ENCODE measurements at places on chromosomes 6 and 20.

DNA sequence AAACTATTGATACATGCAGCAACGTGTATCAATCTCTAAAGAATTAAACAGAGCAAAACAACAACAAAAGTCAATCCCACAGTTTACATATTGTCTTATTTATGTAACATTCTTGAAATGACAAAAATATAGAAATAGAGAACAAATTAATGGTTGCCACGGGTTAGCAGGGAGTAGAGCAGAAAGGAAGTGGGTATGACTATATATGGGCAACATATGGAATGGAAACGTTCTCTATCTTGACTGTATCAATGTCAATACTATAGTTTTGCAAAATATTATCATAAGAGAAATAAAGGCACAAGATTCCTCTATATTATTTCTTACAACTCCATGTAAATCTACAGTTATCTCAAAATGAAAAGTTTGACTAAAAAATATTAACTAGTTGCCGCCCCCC is 12.8 kb downstream of the AK9 start:
- no peak for DNase-seq

DNA sequence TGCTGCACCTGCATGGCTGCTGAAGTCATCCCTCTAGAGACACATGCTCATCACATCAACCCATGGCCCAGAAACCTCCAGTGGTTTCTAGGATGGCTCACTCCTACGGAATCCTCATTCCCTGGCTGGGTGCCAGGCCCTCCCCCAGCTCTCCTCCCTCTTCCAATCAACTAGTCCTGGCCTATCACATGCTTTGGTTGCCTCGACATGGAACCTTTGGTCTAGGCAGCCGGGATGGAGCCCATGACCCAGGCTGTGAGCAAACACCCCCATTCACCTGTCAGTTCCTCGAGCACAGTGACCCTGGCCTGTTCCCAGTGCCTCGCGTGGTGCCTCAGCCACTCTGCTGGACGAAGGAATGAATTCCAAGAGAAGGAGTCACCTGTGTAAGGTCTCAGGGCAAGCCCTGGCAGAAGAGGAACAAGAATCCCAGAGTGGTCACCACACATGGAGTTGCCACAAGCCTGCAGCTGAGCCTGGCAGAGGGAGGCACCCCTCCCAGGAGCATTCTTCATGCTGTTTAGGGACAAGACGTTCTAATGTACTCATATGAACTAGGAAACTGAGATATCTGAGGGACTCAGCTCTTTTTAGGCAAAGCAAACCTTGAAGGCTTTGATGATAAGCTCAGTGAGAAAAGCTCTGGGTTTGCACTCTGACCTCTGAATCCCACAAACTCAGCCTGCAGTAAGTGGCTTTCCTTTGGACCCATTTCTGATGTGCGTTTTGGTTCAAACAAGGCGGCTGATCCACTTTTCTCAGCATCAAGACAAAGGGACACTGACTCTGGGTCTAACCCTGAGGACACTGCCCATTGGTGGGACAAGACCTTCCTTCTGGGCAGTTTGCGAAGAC is 40.2 kb downstream of the PPP1R3G start:
- no peak for DNase-seq

DNA sequence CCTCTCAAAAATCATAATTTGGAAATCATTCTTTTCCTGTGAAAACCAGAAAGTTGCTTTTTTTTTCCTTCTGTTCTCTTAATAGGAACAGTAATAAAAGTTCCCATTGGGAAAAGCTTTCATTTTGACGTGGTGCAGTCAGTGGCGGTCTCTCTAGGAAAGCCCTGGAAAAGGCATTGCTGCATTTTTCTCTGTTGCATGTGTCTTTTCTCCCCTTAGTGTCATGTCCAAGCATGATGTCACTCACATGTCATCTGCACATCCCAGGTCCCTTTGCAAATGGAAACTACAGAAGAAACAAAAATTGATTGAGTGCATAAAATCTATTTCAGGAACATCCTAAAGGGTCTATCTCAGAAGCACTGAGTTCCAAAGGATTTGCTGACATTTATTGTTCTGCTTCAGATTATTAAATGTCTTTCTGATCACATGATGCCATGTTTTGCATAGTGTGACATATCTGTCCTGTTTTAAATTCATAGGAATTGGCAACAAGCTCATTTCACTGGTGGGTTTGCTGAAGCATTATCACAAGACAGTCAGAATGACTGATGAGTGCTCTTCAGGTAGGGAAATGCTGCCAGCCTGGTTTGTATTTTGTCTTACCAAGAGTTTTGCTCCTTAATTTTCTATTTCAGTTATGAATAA is 208.7 kb downstream of the SOX4 start:
- DNase-seq, result no peak

DNA sequence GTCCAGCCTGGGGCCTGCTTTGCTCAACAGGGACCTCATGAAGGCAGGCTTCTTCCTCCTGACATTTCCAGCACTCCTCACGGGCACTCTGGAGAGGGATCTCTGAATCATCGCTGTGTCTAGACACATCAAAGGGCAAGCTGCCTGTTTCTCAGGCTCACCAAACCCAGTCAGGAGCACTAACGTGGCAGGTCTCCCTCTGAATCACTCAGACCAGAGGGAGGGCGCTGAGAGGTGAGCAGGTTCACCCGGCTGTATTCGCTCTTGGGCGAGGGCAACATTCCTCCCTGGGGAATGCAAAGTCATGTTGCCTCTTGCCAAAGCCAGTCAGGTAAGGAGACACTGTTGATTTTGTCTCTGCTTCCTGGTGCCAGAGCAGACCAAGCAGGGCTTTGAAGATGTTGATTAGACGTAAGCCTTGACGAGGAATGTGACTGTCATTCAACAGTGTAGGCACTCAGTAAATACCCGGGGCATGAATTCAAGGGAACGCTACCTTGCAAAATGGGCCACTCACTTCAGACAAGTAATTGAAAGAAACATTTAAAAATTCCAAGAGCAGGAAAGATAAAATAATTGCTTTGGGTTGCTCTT is 50.1 kb downstream of the CYP24A1 start:
- DNase-seq, result no peak

DNA sequence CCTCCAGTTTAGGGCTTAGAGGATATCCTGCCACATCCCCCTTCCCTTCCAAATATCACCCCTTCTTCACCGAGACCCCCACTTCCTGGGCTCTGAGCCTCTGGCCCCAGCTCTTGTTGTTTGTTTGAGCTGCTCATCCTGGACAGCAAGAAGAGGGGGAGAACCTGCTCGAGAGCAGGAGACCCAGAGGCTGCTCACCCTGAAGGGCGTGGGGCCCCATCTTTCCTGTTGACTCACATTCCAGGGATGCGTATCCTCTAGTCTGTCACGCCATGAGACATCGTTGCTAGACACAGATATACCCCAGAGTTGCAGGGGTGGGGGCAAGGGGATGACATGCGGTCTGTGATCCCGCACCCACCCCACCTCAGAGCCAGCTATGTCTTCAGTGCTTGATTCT is 5.7 kb upstream of the TNXB start:
- DNase-seq, result no peak

DNA sequence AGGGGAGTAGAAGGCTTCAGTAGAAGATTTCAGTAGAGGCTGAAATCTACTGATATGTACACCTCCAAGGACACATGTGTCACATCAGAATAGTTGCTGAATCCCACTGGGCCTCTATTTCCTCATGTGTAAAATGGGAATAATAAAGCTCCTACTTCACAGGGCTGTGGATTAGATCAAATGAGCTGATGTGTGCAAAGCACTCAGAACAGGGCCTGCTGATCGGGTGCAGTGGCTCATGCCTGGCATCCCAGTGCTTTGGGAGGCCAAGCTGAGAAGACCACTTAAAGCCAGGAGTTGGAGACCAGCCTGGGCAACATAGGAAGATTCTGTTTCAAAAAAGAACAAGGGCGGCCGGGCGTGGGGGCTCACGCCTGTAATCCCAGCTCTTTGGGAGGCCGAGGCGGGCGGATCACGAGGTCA is 8.1 kb upstream of the AP5S1 start:
- DNase-seq, result no peak

DNA sequence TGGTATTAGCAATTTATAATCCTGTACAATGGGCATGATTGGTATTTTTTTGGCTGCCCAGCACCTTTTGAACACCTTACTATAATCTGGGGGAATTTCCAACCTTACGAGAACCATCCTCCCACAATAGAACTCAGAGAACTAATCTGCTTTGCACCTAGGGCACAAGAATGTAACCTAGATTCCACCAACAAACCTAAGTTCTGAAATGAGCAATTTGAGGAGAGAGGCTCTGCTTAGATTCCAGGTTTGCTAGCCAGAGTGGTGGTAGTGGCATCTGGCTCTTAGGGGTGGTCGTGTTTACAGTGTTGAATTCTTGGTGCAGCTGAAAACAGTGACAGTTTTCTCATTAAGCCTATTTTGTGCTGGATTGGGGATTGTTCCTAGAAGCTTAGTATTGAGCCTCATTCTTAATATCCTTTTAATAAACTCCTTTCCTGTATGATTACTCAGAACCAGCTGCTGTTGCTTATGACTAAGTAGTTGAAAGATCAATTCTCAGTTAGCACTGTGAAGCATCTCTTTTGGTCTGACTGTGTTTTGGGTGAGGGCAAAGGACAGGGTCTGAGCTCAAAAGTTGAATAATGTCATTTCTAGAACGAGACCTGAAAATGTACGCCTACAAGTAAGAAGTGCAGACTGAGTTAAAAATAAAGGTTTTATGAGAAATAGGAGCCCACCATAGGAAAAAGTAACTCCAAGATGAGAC is 385.6 kb downstream of the CDKAL1 start:
- no peak for DNase-seq

DNA sequence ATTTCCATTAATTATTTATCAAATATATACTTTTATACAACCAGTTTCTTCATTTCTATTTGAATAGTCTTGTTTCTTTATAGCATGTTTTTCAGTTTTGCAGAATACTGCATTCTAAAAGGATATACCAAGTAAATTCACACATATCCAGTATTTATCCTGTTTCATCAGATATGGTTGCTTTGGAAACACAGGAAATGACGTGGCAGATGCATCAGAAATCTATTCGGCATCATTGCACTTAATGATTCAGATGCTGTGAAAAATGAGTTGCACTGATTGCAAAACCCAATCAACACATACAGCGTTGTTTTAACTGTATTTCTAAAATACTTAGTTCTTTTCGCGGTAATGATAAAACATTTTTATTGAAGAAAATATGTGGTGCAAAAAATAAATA is 594.9 kb downstream of the CDH26 start:
- no peak for DNase-seq

- DNase-seq, result no peak
Measured at GRCh38 chr6:74557236-74557635, 648.6 kb downstream of the COL12A1 start.

- DNase-seq, result no peak
Measured at GRCh38 chr20:2104236-2104635, 2.6 kb downstream of the STK35 start.

DNA sequence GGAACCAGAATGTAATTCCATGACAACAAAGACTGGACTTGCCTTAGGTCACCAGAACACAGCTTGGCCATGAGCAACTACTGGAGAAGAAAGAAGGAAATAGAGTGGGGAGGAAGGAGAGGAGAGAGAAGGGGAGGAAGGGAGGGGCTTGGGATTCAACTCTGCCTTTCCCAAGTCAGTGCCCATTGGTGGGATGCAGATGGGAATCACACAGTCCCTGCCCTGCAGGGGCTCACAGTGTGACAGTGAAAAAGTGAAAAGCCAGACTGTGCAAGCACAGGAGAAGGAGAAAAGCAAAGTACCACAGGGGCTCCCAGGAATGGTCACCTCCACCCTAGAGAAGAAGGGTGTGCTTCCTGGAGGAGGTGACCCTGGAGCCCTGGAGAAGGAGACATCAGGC is 14.0 kb downstream of the RIMS4 start:
- DNase-seq, result no peak

DNA sequence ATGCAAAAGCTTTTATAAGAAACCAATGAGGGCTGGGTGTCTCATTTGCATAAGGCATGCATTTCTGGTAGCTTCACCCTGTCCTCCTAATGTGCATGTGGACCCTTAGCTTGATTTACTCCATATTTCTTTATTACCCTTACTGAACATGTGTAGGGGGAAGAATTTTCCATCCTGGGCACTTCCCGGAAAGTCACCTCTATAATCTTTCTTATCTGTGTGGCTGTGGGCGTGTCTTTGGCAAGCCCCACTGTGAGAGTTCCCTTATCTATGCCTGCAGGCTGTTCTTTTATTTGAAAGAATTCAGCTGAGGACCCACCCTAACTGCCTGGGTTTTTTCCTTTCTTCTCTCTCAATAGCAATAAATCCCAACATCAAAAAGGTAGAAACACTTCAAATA is 627.8 kb downstream of the DOK5 start:
- DNase-seq, result no peak

DNA sequence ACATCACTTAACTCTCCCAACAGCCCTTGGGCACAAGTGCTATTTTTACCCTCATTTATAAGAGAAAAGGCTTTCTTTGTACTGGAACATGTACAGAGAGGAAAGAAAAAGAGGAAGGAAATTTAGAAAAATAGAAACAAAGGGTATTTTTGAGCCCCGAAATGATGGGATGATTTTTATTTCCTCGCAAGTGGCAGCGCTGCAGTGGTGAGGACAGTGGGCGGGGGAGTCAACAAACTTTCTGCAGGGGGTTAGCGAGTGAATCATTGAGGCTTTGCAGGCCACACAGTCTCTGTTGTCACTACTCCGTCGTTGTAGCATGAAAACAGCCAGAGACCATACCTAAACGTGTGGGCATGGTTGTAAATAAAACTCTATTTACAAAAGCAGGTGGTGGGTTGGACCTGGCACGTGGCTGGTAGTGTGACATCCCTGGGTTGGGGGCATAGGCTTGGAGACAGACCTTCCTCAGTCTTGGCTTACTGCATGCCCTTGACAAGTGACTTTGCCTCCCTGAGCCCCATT is 25.5 kb upstream of the OCSTAMP start:
- no peak for DNase-seq

GRCh38 chr6:169019727-169020491 is 233.7 kb downstream of the THBS2 start:
- no peak for DNase-seq

DNA sequence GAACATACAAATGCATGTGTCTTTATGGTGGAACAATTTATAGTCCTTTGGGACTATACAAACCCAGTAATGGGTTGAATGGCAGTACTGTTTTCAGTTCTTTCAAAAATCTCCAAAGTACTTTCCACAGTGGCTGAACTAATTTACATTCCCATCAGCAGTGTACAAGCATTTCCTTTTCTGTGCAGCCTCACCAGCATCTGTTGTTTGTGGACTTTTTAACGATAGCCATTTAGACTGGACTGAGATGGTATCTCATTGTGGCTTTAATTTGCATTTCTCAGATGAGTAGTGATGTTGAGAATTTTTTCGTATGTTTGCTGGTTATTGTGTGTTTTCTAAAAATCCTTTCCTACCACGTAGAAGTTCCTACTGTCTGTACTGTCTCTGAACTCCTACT is 327.2 kb upstream of the ZFP64 start:
- no peak for DNase-seq

DNA sequence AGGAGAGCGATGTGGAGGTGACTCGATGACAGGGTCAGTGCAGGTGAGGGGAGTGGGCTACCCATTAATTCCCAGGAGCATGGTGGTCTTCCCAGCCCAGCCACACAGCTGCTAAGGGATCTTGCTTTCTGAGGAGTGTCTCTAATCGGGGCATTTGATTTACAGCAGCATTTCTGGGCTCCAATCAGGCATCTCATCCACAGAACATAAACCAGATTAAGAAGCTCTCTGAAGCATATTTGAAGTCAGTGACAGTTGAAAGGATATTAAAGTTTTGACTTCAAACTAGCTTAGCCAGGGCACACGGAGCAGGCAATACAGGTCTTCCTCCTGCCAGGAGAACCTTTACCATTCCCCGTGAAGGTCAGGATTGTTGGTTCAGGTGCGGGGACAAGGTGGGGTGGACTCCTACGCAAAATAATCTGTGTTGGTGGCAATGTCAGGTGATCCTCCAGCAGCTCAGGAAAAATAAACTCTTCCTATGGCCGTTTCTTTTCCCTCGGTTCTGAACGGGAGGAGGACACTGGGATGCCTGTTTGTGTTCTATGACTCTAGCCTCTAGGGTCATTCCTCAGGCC is 39.9 kb upstream of the ZNF831 start:
- no peak for DNase-seq

All from stimulated activated CD4-positive, alpha-beta T cell treated with anti-CD3 and anti-CD28 coated beads, Interleukin-12 subunit alpha, Interleukin-12 subunit beta, amount 100 ng/mL, for 48 hours (primary cell).